ENCODE measurements at places on chromosomes 4 and X.
A peak's percentile ranks its signal among the peaks of the same experiment; 100 is the strongest.

DNA sequence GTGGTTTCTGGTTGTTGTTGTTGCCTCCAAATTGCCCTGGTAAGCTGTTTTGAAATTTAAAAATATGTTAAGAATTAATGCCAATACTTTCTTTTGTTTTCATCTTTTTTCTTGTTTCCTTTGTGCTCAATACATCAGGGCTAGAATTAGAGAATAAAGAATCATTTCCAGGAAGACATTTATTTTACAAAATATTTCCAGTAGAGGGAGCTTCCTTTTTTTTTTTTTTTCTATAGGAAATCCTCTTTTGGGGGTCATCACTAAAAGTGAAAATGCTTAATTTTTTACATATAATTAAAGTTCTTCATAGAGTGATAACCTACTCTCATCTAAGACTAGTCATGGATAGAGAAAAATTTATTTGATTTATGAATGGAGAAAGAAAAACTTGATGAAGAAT lies 2.4 kb downstream of the GLRA3 start:
- DNase-seq = no peak

- no peak for DNase-seq
Measured at GRCh38 chrX:52363247-52363883, 5.5 kb upstream of the XAGE2 start.

DNA sequence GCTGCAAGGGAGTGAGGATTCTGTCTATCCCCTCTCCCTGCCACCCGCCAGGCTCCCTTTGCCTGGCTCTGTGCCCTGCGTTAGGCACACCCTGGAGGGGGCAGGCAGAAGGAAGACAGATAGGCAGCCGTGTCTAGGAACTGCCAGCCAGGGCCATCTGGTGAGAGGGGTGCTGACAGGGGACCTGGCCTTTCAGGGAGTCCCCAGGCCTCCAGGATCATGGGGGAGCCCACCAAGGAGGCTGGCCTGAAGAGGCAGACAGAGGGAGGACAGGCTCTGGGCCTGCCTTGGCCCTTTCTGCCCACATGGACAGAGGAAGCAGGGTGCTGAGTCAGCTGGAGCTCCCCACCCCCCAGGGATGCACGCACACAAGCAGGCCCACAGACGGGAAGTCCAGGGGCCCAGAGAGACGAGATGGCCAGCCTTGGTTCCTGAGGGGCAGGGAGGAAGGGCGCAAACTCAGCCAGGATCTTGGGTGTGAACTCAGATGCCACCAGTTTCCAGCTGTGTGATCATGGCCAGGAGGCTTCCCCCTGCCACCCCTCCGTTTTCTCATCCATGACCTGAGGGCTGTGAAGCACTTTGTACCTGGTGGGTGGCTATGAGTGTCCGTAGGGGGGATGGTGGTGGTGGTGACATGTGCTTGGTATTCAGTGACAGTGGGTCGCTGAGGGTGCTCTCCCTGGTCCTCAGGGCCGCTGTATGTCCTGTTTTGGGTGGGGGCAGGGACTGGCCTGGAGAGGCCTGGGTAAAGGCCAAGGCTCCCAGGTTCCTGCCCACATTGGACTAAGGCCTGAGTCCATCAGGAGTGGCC lies 1.8 kb downstream of the SH3BP2 start:
- no peak for DNase-seq

- DNase-seq = no peak
Measured at GRCh38 chrX:148867596-148867995, 367.2 kb downstream of the AFF2 start.

GRCh38 chrX:21974011-21974385 lies 33.5 kb downstream of the SMS start:
- DNase-seq = no peak

DNA sequence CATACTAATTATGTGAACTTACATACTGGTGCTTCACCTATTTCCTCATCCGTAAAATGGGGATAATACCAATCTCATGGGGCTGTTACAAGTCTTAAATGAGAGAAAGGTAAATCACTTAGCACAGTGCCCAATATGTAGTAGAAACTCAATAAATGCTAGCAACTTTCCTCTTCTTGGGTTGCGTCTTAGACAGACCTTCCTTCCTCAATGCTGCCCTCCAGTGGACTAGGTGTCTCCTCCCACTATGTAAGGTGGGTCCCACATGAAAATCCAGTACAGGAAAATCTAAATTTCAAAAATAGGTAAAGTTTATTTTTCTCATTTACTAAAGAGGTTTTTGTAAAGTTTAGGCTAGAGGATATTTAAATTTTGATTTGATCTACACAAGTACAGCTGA lies 20.6 kb downstream of the ZDHHC9 start:
- no peak for DNase-seq

GRCh38 chr4:150875367-150875766 lies 139.7 kb downstream of the LRBA start:
- DNase-seq = no peak

DNA sequence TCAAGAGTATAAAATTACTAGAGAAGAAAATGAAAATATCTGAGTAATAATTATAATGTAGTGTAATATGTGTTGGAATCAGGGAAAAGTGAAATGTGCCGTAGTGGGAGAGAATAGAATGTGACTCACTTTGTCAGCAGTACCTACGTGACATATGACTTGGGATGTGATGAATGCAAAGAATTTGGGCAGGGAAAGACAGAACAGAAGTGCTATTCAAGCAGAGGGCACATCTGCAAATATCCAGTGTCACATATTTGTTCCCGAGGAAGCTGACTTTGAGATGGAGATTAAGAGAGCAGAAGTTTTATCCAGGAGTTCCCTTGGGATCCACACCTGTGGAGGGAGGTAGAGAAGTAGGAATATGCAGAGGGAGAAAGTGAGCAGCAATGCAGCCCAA lies 69.3 kb upstream of the HS3ST1 start:
- no peak for DNase-seq

GRCh38 chr4:148048598-148048997 lies 316.7 kb downstream of the ARHGAP10 start:
- DNase-seq = no peak

DNA sequence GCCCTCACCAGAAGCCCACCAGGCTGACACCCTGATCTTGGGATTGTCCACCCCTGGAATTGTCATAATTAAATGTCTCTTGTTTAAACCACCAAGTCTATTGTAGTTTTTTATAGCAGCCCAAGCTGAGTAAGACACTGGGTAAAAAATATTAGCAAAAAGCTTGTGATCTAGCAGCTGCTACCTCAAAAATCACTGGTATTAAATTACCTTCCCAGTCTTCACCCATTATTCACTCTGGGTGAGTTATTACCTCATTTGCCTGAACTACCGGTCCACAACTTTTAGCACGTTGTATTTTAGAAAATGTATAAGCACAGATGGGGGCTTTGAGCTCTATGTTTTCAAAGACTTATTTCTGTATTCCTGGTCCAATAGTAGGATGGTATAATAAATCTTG lies 12.0 kb upstream of the TRIM61 start:
- DNase-seq = no peak

DNA sequence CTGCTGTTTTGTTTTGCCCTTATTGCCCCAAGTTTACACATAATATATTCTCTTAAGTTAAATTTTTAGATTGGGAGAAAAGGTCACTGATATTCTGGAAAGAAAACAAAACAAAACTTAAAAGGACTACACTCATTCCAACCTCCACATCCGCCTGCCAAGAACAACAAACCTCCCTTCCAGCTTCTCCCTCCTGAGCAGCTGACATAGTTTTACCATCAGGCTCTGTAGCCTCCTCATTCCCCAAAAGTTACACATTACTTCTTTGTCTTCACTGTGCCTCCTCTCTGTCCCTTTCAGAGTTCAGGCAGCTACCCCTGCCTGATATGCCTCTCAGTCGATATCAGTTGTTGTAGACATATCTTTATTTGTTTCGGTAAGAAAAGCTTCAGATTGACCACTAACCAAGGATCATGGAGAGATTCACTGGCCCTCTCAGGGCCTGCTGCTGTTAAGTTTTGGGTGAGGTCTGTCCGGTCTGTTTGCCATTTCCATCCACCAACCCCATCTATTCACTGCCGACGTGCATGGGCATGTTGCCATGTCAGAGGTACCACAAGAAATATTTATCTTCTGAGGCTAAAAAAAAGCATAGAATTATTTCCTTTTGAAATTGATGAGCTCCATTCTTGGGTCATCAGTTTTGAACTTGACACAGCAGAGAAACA lies 164.1 kb downstream of the GASK1B start:
- DNase-seq = no peak

- DNase-seq = peak; percentile 59
Measured at GRCh38 chr4:47463235-47463956, at the start of gene COMMD8. Gene COMMD8 (minus strand): TSS chr4:47463702. CDS start chr4:47463651, 51 bp downstream.

DNA sequence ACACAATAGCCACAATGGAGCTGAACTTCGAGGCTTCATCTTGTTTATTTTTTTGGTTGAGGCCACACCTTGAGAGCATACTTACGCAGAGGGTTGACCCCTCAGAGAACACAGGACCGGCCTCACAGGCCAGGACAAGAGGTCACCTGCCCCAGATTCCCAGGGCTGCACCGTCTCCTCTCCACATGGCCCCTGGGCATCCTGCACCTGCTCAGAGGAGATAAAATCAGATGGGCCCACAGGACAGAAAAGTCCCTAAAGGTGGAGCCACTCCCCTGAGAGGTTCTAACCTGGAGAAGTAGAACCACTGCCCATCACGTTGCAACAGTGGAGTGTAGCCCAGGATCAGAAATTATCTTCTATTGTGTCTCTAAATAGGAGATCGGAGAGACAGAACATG lies 1.1 kb upstream of the CLDN24 start:
- DNase-seq = no peak

- DNase-seq = no peak
Measured at GRCh38 chrX:112067601-112068000, 15.0 kb downstream of the TRPC5 start.

GRCh38 chr4:186935901-186936300 lies 212.2 kb upstream of the FAT1 start:
- DNase-seq = no peak

DNA sequence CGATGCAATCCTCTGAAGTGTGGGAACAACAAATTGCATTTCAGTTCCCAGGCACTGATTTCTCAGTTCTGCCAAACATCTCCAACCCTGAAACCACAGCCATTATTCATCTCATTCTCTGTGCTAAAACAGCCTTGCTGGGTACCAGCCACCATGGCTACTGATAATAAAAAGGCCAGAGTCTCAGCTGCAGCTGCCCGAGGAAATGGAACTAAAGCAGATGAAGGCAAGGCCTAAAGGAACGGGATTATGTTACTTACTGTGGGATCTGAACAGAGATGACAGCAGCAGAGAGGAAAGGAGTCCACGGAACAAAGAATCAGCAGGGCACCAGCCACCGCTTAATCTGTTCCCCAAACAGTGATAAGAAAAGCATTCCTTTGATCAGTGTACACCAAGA lies 155.7 kb downstream of the PAPSS1 start:
- DNase-seq = no peak

DNA sequence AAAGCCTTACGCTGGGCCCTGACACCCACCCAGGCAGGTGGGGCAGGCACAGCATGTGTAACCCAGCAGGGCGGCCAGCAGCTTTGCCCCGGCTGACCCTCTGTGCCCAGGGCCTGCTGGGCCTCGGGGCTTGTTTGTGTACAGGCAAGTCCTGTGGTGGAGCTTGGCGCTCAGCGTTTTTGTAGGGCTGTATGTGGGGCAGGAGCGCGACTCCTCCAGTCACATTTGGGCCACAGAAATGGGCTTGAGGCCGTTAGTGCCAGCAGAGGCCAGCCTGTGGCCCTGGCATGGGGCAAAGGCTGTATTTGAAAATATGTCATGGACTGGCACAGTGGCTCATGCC lies 14.7 kb upstream of the HGFAC start:
- DNase-seq = no peak

GRCh38 chr4:188282471-188283232 lies 143.4 kb downstream of the TRIML1 start:
- no peak for DNase-seq

GRCh38 chrX:25519258-25519657 lies 503.5 kb upstream of the ARX start:
- no peak for DNase-seq

GRCh38 chr4:73468170-73468569 lies 13.4 kb upstream of the AFM start:
- DNase-seq = no peak

- DNase-seq = no peak
Measured at GRCh38 chrX:15602761-15603160, 2.0 kb upstream of the ACE2 start.

DNA sequence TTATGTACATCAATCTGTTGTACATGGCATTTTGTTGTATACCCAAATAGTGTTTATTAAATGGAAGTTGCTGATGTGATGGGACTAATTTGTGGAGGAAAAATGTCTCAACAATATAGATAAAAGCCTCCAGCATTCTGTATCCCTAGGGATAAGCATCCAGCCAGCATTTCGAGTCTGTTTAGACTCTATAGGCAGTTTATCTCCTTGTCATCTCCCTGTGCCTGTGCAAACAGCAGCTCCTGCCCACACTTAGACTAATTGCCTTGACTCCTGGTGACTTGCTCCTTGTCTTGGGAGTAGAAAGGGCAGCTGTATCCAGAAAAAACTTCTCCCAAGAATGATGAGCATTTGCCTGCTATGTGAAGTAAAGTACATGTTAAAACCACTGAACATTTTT lies 83.8 kb downstream of the DOCK11 start:
- no peak for DNase-seq

GRCh38 chr4:17523662-17524061 lies 8.7 kb downstream of the CLRN2 start:
- no peak for DNase-seq

DNA sequence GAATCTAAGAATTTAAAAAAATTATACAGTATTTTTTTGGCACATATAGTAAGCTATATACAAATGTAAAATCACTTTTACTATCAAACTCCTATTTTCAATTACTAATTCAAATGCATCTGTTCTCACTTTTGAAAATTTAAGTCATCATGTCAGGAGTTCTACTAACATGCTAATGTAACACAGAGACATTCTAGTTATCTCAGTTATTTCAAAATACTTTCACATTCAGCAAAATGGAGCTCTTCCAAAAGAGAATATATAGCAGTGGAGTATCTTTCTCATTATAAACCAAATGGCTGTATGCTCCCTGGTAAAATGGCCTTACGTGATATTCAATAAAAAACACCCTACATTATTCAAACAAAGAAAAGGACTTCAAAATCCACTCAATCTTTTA lies 42.3 kb downstream of the RFC1 start:
- DNase-seq = no peak

DNA sequence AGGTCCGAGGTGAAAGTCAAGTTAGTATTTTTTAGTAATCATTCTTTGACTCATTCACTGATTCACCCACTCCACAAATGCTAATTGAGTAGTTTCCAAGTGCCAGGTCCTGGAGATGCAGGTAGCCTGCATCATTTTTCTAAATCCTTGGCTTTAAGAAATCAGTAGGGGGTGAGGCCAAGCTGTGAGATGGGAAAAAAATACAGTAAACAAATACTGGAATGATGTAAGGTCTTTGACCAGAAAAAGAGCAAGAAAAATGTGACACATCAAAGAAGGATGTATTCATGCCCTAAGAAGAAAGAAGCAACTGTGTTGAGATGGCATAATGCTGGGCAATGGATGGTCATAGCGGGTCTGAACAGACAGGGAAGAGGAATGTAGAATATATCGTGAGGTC lies 1386.6 kb downstream of the PCDH7 start:
- no peak for DNase-seq
